ENCODE measurements at places on chromosomes 16 and 17.

- no peak for DNase-seq
Observed at GRCh38 chr16:29649588-29650494, 13.2 kb upstream of the SPN start.

DNA sequence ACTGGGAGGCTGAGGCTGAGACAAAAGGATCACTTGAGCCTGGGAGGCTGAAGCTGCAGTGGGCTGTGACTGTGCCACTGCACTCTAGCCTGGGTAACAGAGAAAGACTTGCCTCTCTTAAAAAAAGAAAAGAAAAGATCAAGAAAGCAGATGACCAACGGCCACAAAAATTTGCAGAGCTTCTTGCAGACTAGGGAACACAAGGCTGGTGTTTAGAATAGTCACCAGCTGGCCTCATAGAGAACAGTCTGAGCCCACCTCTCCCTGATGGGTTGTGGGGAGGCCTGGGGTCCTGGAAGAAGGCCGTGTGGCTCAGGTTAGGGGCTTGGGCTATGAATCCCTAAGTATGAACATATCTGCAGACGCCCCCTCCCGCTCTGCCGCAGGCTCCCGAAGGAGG lies 73.7 kb upstream of the MED9 start:
- DNase-seq: no peak

DNA sequence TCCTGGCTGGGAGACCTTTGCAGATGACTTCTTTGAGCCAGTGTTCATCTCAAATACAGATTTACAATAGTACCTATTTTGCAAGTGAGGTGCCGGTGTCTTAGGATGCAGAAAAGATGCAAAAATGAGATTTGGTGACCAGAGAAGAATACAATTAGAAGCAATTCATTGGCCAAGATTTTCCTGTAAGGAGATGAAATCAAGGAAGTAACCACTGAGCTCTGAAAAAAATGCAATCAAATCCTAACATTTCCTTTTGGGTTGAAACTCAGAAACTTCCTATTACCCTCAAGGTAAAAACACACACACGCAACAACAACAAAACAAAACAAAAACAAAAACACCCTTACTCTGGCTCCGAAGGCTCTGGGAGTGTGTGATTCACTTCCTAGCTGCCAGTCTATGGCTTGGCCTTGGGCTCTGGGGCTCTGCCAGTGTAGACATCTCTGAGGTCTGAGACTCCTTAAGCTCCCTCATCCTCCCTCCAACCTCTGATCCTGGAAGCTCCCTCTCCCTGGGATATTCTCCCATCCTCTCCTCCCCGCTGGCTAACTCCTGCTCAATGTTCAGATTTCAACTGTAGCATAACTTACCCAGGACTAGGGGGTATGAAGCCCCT lies 16.8 kb upstream of the MT4 start:
- no peak for DNase-seq

DNA sequence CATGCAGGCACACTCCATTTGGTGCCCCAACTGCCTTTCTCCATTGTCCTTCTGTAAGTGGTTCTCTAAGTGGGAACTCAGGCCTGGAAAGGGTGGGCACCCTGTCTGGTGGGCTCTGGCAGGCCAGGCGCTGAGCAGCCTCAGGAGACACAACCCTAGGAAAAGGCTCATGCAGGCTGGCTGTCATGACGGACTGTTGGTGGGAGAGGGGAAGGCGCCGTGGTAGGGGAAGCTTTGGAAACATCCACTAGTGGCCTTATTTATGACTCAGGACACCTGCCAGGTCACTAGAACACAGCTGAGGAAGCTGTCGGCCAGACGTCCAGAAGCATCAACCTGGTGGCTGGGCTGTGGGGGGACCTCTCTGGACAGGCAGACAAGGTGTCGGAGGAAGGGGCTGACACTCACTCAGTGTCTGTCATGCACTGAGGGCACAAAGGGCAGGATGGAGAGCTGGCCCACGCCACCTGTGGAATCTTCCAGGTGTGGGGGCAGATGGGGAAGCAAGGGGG lies 216.0 kb downstream of the SEC14L1 start:
- DNase-seq: no peak

DNA sequence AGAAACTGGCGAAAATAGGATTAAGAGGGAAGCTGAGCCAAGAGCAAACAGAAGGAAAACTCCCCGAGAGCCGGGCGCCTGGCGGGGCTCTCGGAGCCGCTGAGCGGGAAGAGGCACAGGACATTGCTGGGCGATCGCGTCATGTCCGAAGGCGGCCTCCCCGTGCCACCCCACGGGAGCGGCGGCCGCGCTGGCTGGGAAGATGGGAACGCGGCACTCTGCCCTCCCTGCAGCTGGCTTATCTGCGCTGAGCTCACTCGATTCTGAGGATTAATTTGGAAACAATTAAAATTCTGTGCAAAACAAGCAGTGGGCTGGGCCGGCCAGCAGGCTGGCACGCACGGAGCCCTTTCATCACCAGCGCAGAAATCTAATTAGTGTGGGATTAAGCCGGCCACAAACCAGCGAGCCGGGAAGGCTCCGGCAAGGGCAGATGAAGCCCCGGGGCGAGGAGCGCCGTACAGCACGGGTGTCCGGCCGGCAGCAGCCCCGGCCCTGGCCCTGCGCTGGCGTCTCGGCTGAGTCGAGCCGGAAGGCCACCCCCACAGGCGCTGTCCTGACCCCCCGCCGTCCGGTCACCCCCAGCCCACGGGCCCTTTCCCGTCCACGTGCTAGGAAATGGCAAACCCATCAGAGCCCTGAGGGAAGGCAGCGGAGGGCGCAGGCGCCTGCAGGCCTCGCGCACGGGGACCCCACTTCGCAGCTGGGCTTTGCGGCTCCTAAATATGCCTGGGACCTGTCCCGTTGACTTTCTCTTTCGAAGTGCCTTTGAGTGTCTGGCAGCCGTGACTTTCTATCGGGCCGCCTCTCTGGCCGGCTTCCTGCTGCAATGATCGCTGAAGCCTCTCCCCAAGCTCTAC lies 37.9 kb downstream of the SOX8 start:
- DNase-seq: no peak

All from NCI-H2171 (cell line).